ENCODE measurements at places on chromosomes 4 and X.
A peak's percentile ranks its signal among the peaks of the same experiment; 100 is the strongest.

DNA sequence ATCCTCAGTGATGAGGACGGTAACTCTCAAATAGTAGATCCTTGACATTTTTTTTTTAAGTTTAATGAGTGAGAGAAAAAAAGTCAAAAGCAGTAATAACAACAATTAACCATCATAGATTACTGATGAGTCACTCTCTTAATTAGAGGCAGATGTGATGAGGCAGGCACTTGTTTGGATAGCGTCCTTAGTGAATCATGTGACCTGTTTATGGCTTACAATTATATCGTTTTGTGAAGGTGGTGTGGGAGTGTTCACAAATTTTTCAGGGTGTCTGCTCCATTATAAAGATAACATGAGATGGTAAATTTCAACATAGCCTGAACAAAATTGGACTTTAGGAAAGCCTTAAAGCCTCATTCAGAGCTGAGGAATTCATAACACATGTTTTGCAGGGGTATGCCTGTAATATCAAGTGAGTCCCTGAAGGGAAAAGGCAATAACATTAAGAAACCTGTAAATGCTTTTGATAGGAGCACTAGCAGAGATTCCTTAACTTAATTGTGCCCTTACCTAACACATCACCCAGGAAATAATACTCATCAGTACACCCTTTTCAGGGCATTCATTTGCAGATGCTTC is 51.9 kb upstream of the XIAP start:
- DNase-seq = peak; percentile 59

DNA sequence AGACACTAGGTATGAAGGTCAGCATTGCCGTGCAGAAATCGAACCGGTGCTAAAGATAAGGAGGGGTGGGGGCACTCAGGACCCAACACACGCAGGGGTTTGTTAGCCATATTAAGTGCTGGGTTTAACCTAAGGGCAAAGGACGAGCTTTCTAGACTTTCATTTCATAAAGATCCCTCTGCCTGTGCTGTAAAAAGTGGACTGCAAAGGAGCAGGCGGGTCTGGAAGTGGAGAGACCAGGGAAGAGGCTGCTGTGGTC is 1.3 kb downstream of the CASP3 start:
- no peak for DNase-seq

- DNase-seq = no peak
These were observed 194.5 kb upstream of the EDA2R start for GRCh38 chrX:66833426-66833825.

GRCh38 chrX:3697701-3698279 is 15.7 kb downstream of the PRKX start:
- peak; percentile 48 for DNase-seq

DNA sequence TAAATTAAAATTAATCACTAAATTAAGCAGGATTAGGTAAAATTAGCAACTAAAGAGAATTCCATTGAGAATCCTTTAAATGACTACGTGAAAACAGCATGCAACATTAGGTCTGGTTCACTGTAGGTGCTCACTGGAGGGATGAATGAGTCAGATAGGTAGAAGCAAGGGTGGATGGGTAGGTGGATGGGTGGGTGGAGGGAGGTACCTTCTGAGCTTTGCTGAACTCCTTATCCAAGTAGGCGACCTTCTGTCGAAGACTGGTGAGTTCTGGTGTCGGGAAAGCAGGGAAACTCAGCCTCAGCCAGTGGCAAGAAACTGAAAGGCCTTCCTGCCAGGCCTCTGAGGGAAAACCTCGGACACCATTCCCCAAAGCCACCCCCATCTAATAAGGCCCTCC is 3.0 kb downstream of the GRIPAP1 start:
- DNase-seq = no peak

GRCh38 chr4:4344915-4345527 is 41.9 kb upstream of the NSG1 start:
- DNase-seq = no peak

DNA sequence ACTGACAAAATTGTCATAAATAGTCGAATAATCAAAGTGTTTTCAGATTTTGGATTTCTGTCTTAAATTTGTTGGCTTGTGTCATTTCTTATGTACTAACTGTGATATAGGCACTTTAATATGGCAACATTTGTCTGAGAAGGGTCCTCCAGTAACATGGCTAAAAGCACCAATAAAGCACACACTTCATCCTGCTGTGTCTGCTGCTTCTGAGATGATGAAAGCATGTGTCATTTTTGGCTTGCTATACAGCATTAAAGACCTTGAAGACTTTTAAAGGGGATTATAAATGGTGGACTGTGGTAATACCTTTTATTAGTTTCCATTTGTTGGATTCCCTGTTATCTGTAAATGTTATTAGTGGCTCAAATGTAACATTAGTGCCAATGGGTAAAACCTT is 551.8 kb upstream of the GRID2 start:
- DNase-seq = no peak

GRCh38 chr4:181479141-181479540 is 764.1 kb upstream of the TENM3 start:
- DNase-seq = no peak

DNA sequence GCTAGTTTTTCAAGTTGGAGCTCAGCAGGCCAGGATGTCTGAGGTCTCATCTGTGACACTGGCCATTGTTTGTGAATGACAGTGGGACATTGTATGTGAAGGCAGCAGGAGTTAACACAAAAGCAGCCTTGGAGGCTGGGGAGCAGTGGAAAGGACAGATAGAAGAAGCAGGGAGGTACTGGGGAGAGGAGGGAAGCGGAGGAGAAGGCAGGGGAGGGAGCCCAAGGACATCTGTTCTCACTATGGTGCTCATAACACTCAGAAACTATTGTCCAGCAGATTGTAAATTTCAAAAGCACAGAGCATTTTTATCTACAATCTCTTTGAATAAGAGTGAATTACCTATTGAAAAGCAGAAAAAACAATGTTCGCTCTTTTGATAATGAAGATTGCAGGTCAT is 253.6 kb upstream of the DIPK2B start:
- no peak for DNase-seq

DNA sequence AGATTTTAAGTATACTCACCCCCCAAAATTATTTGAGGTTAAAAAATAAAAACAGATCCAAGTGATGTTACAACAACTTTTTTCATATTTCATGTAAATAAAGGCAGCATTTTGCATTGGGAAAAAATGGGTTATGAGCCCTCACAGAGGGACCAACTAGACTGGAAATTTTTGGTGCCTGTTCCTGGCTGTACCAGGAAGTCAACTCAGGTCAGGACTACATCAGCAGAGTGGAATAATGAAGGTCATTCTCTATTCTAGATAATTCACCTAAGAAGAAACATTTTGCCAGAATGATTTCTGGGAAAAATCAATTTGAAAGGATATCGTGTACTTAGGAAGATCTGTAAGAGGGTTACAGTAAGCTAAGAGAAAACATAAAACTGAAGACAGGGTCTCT is 66.8 kb downstream of the CORIN start:
- no peak for DNase-seq

GRCh38 chr4:39451423-39452023 is 7.2 kb downstream of the RPL9 start:
- DNase-seq = no peak

- no peak for DNase-seq
These were observed 65.2 kb downstream of the PARM1 start for GRCh38 chr4:74997948-74998729.

DNA sequence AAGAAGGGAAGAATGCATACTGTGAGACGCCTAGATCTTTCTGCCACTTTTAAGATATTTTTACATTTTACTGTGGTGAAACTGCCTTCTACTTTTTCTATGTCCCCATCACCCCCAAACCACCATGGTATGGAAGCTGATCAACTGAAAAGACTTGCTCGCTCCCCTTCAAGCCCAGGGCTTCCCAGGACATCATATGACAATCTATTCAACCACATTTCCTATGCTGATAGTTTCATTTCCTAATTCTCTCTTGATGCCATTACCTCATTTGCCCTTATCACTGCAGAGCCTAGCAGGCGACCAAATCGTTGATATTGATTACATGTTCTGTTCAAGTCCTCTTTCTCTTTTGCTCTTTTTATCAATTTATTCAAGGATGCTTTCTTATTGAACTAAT is 40.1 kb upstream of the KLHL34 start:
- DNase-seq = no peak

- no peak for DNase-seq
These were observed 505.3 kb upstream of the CPEB2 start for GRCh38 chr4:14496969-14497368.

GRCh38 chr4:161813889-161814288 is 349.9 kb downstream of the FSTL5 start:
- DNase-seq = no peak

DNA sequence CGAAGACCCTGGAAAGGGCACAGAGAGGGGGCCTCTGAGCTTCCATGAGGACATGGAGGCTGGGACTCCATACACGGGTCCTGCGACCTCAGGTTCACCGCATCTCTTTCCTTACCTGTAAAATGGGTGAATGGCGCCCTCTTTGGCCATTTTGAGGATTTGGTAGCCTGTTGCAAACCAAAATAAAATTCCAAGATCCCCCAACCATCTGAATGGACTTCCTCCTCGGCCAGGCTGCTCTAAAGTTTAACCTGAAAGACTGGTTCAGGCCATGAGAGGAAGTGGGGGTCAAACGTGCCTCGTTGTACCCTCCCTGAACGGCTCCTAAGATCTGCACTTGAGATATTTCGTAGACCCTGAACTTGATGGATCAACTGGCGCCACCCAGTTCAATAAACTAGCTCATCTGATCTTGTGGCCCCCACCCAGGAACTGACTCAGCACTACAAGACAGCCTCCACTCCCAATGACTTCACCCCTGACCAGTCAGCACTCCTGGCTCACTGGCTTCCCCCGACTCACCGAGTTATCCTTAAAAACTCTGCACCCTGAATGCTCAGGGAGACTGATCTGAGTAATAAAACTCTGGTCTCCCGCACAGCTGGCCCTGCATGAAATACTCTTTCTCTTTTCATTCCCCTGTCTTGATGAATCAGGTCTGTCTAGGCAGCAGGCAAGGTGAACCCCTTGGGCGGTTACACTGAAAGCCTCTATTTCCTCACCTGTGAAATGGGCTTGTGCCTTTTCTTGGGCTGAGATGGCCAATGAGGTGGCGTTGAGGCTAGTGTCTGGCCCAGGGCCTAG is 32.9 kb upstream of the GPR78 start:
- no peak for DNase-seq

DNA sequence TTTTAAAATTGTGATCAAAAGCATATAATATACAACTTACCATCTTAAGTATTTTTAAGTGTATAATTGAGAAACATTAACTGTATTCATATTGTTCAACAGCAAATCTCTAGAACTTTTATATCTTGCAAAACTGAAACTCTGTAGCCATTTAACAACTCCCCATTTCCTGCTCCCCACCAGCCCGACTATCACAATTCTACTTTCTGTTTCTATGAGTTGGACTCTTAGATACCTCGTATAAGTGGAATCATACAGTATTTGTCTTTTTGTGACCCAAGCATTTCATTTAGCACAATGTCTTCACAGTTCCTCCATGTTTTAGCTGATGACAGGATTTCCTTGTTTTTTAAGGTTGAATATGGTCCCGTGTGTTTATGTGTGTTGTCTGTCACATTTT is 106.0 kb downstream of the LRBA start:
- no peak for DNase-seq

GRCh38 chrX:47047989-47048388 is 30.3 kb upstream of the RGN start:
- DNase-seq = no peak

- DNase-seq = no peak
These were observed 4.0 kb downstream of the PPM1K start for GRCh38 chr4:88280228-88280795.

DNA sequence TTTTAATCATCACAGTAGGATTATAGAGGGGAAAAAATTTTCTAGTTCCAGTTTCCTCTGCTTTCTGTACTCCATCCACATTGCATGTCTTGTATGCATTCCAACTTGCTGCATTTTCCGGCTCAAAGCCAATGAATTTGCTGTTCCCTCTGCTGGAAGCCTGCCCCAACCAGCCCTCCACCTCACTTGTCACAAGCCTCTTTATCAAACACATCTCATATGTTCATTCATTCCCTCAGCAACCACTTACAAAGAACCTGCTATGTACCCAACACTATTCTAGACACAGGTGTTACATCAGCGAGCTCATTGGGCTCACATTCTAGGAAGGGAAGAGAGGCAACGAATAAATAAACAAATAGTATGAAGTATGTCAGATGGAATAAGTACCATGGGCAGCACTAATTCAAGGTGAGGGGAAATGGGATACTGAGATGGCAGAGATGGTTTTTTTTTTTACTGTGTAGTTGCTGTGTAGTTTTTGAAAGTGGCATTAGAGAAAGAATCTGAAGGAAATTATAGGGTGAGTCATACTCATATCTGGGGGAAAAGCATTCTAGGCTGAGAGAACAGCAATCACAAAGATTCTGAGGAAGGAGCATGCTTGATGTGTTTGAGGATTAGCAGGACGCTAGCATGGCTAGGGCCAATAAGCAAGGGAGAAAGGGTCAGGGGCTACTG is 332.5 kb downstream of the PDGFC start:
- DNase-seq = no peak

- no peak for DNase-seq
These were observed 24.2 kb downstream of the FNIP2 start for GRCh38 chr4:158793021-158793420.

- peak; percentile 14 for DNase-seq
These were observed 13.3 kb downstream of the HNRNPD start for GRCh38 chr4:82360298-82361177.

- no peak for DNase-seq
These were observed 50.1 kb upstream of the NSUN7 start for GRCh38 chr4:40699648-40700047.

GRCh38 chrX:123263747-123264146 is 79.7 kb downstream of the GRIA3 start:
- DNase-seq = peak; percentile 53

- no peak for DNase-seq
These were observed 19.8 kb downstream of the PSAPL1 start for GRCh38 chr4:7414736-7415510.

- no peak for DNase-seq
These were observed 79.4 kb downstream of the JADE3 start for GRCh38 chrX:46991664-46992063.

GRCh38 chr4:70334681-70335080 is at the start of gene CABS1:
Gene CABS1, plus strand, starts transcription at chr4:70334981. Its CDS starts 59 bp downstream, at chr4:70335040.
- DNase-seq = no peak

- peak; percentile 50 for DNase-seq
These were observed 12.8 kb upstream of the NSUN7 start for GRCh38 chr4:40736910-40737309.

- DNase-seq = no peak
These were observed 126.9 kb upstream of the CBR4 start for GRCh38 chr4:169136796-169137557.

- no peak for DNase-seq
These were observed 444 bp downstream of the FREM3 start for GRCh38 chr4:143700046-143700415.

GRCh38 chrX:28586286-28586685 is 960 bp upstream of the IL1RAPL1 start:
- DNase-seq = no peak

- DNase-seq = no peak
These were observed 356.4 kb upstream of the NOCT start for GRCh38 chr4:138659037-138659811.

DNA sequence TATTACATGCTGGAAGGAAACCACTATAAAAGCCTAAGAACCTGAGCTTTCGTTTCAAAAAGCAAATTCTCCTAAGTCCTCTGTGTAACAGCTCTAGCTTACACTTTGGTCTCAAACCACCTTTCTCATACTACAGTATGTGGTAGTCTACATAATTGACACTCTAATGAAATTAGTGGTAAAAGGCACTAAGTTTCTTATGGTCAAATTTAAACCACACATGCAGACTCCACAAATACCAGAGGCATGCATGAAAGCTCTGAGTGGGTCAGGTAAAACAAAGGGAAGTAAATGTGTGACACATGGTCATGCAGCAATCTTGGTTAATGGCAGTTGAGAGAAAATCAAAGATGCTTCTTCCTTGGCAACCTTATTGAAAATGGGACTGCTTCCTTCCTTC is 187.8 kb downstream of the CCNG2 start:
- DNase-seq = no peak

Data from NCI-H748 treated with DMSO at 0.1 percent for 48 hours (cell line).